ENCODE measurements at places on chromosomes 1 and 21.

DNA sequence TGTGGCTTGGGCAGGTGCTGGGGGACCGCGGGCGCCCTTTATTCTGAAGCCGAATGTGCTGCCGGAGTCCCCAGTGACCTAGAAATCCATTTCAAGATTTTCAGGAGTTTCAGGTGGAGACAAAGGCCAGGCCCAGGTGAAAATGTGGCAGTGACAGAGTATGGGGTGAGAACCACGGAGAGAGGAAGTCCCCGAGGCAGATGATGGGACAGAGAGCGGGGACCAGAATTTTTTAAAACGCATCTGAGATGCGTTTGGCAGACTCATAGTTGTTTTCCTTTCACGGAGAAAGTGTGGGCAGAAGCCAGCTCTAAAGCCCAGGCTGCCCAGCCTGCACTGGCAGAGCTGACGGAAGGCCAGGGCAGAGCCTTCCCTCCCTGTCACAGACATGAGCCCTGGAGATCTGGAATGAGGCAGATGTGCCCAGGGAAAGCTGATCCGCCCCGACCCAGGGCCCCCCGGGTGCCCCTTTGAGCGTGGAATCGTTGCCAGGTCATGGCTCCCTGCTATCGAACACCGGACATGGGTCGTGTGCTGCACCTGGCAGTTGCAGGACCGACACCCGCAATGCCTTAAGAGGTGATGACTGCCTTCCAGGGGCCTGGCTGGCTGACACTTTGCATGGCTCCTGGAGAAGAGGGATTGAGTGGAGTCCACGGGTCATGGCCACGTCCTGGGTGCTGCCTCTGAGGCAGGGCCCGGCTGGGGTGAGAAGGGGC lies 6.5 kb upstream of the SLX9 start:
- no peak for DNase-seq

DNA sequence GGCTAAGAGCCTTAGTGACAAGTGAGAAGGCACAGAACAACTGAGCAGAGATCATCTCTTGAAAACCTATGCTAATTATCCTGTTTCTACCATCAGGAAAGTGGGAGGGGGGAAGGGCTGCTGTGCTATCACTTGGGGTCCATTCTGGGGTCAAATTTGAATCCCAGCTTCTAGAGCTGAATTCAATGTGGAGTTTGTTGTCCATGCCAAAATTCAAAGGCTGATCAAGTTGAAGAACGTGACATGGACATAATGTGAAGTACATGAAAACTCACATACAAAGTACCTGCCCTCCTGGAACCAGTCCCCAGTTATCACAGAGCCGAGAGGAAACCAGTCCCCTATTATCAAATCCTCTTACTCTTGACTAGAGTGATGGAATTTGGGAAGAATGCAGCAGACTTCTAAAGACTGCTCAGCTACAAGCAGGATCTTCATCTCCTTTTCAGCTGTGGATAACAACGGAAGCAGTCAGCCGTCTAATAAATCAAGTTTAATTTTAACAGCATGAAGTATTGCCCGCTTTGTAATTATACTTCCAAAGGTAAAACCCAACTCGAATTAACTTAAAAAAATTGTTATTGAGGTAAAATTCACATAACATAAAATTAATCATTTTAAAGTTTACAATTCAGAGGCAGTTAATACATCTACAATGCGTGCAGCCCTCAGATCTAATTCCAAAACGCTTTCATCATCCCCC lies 78.3 kb downstream of the SLC45A1 start:
- DNase-seq, result no peak

DNA sequence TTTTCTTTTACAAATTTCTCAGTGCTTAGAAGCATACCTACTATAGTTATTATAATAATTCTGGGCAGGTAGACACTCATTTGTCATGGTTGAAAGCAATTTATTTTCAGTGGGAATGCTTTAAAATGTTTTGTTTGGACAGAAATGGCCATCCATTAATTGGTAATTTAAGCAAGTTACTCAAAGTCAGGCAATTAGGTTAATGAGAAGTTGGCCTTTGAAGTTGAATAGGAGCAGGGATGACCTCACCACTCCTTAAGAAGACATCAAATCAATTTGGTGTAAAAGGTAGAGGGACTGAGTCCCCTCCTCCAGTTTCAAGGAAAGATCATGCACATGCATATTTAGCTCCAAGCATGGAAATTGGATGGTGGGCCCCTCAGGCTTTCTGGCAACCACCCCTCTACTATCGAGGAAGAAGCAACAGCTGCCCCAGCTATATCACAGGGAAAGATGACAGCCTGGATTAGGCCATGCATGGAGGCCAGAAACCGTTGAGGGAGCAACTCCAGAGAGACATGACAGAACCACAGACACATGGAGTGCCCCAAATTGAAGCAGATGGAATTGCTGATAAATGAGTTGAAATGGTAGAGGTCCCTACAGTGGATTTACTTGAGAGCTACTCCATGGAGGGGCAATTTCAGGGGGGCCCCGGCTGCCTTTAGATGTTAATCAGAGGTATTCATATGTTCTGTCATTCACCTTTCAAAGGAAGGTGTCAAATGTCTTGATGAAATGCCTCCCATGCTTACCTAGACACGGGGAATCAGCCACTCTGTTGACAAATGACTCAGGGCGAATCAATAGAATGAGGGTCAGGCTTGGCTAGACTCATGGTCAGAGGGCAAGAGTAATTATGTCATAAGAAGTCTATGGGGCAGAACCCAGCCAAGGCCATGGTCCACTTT lies 26.7 kb downstream of the HLX start:
- DNase-seq, result no peak

DNA sequence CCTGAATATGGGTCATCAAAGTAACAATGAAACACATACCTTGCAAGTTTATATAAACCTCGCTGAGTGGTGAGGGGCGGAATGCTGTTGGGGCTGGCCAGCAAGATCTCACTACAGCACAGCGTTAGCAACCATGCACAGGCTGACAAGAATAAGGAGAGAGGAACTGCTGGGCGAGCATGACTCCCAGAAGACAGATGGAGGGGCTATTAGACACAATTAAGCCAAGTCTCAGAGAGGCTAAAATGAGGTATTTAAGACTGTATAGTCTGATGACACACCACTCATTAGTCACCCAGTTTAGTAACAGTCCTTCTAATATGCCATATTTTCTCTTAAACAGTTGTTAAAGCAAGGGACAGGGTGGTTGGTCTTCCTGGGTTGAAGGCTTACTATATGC lies 340.2 kb upstream of the NR5A2 start:
- DNase-seq, result no peak

DNA sequence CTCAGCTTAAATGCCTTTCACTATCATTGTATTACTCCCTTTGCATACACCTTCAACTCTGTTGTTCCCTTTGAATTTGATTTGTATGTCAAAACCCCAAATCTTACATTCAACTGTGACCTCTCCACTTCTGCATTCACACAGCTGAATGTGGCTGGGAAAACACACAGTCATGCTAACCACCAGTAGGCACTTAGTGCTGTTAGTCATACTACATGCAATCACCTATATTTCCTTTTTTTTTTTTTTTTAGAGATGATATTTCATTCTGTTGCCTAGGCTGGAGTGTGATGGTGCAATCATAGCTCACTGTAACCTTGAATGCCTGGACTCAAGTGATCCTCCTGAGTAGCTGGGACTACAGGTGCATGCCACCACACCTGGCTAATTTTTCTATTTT lies 16.2 kb downstream of the BTBD8 start:
- no peak for DNase-seq

- peak; percentile 2 for DNase-seq
Observed at GRCh38 chr1:37434292-37435225, 39.8 kb upstream of the ZC3H12A start.

DNA sequence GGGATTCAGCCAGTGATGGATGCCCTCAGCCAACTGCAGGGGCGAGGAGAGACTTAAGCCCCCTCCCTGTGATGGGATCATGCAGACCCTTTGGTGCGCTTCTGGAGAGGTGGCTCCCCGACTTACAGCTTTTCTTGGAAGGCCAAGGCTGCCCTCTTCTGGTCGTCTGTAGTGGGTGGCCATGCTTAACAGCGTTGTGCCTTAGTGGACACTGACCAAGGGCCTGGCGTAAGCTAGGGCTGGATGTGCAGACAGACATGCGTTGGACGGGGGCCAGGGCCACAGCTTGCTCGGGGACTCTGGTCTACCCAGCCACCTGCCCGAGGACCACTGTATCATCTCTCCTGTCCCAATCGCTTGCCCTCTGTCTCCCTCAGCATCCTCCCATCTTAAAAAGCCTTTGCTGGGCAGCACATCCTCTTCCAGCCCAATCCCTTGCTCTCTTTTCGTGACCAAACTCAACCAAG lies 5.5 kb downstream of the AZIN2 start:
- DNase-seq, result peak; percentile 72

- DNase-seq, result no peak
Observed at GRCh38 chr1:155981266-155982088, 3.1 kb upstream of the ARHGEF2 start.

DNA sequence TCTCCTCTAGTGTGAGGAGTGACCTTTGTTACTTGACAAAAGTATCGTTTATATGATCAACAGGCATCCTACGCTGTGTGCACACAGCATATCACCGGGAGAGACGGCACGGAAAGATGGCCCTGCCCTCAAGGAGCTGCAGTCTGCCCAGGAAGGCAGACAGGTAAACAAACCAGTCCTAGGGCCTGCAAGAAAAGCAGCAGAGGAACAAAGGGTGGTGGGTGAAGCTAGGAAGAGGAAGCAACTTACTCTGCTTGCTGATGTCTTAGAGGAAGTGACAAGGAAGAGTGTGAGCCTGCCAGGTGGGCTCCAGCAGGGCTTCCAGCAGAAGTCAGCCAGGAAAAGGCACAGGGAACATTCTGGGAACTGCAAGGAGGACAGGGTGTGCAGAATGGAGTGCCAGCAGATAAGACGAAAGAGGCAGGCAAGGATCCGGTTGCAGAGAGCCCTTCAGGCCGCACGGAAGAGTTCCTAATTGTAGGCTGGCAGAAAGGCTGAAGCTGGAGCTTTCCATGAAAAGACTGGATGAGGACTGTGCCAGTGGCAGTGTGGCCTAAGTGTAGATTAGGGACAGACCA lies 106.7 kb downstream of the SLC45A1 start:
- DNase-seq, result no peak

- DNase-seq, result no peak
Observed at GRCh38 chr1:223088713-223089240, 54.3 kb downstream of the TLR5 start.

DNA sequence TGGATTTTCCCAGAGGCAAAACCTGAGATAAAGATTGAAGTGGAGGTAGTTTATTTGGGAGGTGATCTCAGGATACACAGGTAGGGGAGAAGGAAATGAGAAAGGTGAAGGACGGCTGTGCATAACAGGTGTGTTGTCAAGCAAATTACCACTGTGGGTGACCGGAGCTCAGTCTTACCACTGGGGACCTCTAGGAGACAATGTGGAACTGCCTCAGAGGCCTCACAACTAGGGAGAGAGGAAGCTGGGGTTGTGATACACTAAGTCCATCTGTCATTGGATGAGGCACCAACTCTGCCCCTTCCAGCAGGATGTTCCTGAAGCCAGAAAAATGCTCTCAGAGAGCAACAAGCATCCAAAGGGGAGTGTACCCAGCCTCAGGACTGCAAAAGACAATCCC lies 32.6 kb downstream of the GRIK3 start:
- DNase-seq, result no peak
